Stimulated activated naive CD8-positive, alpha-beta T cell treated with anti-CD3 and anti-CD28 coated beads, Interleukin-15, amount 100 ng/mL, for 72 hours (primary cell): ENCODE measurements at places on chromosomes 3 and 15.

DNA sequence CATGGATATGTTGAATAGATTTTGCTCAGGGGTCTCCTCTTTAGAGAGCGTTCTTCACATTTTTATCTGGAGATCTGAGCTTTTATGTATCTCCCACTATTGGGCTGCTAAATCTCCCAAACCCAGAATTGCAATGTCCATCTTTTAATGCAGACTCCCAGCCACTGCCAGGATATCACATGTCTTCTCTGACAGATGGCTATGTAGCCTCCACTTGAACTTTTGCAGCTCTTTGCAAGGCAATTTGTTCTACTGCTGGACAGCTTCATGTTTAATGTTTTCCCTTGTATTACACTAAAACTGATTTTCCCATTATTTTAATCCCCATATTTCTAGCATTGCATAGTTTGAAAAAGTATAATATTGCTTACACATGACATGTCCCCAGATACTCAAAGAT lies 177.2 kb downstream of the LPP start:
- no peak for DNase-seq

- DNase-seq, result no peak
Measured at GRCh38 chr3:10648181-10648580, 142.8 kb upstream of the ATP2B2 start.

GRCh38 chr3:58608648-58609047 lies 31.5 kb upstream of the FAM107A start:
- DNase-seq, result no peak

DNA sequence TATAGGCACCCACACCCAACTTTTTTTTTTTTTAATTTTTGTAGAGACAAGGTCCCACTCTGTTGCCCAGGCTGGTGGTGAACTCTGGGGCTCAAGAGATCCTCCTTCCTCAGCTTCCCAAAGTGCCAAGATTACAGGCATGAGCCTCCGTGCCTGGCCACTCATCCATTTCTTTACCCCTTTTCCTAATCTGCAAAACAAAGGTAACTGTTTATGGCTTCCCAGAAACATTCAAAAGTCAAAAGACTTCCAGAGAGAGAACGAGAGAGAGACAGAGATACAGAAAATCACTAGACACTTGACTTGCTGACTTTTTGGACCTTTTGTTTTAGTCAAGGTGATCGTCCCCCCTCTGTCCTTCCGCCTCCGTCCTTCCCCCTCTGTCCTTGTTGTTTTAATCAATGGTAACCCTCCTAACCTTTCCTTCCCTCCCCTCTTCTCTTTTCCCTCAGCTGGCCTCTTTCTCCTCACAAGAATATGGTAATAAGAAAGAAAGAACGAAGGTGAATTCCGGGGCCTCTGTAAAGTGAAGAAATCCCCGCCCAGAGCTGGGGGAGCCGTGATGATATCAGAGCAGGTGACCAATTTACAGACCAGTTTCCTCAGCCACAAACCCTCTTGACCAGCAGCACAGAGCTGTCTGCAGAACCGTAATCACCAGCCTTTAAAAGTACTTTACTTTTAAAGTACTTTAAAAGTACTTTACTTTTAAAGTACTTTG lies 21.9 kb downstream of the KLHL6 start:
- DNase-seq, result no peak

DNA sequence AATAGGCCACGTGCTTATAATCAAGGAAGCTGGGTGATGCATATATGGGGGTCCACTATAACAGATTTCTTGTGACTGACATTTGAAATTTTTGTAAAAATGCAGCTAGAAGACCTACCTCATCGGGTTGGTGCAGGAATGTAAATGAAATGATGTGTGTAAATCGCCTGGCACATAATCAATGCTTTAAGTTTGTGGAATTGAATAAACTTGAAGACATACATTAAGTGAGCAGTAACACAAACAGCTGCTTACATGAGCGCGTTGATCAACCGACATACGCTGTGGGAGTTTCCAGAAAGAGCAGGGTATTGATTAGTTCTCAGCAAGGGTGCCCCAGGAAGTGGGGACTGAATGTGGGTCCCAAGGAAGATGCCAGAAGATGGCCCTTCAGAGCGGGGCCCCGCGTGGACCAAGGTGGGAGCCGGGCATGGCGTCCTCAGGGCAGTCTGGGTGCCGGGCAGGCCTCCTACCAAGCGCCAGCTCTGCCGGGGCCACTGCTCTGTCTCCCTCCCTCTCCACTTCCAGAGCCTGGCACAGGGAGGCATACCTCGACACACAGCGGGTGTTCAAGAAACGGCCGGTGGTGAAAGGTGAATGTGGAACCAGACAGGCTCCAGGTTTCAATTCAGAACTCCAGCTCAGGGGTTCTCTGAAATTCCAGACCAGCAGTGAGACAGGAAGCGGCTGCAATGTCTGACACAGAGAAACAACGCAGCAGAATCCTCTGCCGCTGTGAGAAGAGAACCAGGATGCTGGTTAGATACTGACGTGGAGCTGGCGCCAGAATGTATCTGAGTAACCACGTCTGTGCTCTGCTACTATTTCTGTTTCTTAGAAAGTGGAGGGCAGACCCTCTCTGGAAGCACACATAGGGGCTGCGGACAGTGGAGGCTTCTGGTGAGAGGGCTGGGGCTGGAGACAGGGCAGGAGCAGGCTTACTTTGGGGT lies 12.6 kb downstream of the BFSP2 start:
- DNase-seq, result no peak

DNA sequence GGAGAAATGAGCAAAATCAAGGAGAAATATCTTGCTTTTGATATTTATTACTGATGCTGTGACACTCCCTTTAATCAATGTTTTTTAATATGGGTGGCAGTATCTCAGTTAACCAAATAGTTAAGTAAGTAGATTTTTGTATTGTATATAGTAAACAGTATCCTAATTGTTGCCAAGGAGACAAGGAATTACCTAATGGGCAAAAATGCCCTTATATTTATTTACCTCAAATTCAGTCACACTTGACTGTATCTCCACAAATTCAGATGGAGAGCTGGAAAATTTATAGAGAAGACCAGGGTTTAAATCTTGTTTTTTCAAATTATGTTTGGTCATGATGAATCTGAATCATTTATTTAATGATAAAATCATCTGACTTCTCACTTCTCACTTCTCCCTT lies 3.6 kb upstream of the CHD2 start:
- no peak for DNase-seq

- peak; percentile 98 for DNase-seq
Measured at GRCh38 chr3:66500576-66501482, at the start of gene LRIG1. LRIG1 (minus strand) TSS chr3:66501022; CDS start chr3:66500407, 615 bp downstream.

GRCh38 chr3:100209948-100210771 lies 50.6 kb upstream of the TBC1D23 start:
- DNase-seq, result peak; percentile 8

DNA sequence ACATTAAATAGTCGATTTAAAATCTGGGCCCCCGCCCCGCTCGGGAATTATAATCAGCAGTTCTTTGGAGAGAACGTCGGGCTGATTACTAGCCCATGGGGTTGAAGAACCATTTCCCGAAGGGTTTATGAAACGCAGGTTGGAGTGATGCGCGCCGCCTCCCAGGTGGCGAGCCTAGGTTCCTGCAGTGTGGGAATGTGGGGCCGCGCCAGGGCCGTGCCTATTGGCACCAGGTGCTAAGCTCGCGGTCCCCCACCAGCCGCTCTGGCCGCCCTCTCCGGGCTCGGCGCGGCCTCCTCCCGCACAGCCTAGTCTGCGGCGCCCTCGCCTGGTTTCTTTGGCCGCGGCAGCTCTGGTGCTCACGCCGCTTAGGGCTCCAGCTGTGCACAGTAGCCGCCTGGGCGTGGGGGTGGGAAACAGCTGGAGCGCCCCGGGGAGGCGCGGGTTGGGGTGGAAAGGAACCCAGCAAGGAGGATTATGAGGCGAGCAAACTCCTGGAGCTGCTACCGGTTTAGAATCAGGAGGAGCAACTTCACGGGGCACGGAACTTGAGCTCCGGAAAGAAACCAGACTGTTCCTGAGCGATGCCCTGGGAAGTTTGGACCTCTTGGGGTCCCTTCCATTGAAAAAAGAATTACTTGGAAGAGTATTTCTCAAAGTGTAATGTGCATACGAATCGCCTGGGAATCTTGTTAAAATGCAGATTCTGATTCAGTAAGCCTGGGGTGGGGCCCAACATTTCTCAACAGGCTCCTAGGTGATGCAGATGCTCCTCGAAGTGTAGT lies 5.6 kb upstream of the MECOM start:
- DNase-seq, result peak; percentile 57

GRCh38 chr3:197149528-197149927 lies 119.9 kb upstream of the MELTF start:
- DNase-seq, result no peak

- no peak for DNase-seq
Measured at GRCh38 chr3:47410801-47411646, 30.2 kb downstream of the PTPN23 start.

- DNase-seq, result no peak
Measured at GRCh38 chr3:125349556-125350165, 25.5 kb downstream of the ZNF148 start.

DNA sequence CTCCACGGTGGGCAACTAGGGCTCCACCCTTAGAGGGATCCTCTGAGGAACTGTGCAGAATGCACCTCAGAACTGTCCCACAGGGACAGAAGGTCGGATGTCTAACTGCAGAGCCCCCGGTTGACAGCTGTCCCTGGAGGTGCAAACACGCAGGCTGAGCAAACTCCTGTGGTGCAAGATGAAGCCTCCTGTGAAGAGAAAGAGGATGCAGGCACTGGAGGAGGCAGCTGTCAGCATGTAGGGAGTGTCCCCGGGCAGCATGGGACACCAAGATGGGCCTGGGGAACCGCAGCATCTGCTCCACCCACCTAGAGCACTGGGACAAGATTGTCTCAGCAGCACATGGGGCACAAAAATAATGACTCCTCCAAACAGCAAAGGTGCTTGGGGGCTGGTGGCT lies 258.9 kb downstream of the ABHD5 start:
- no peak for DNase-seq

- DNase-seq, result no peak
Measured at GRCh38 chr3:181730316-181730715, 18.6 kb downstream of the SOX2 start.
